NCI-H524 treated with DMSO at 0.1 percent for 48 hours (cell line): ENCODE measurements at places on chromosomes 5 and 9.

GRCh38 chr5:84881737-84882136 is 497.1 kb upstream of the EDIL3 start:
- DNase-seq, result no peak

DNA sequence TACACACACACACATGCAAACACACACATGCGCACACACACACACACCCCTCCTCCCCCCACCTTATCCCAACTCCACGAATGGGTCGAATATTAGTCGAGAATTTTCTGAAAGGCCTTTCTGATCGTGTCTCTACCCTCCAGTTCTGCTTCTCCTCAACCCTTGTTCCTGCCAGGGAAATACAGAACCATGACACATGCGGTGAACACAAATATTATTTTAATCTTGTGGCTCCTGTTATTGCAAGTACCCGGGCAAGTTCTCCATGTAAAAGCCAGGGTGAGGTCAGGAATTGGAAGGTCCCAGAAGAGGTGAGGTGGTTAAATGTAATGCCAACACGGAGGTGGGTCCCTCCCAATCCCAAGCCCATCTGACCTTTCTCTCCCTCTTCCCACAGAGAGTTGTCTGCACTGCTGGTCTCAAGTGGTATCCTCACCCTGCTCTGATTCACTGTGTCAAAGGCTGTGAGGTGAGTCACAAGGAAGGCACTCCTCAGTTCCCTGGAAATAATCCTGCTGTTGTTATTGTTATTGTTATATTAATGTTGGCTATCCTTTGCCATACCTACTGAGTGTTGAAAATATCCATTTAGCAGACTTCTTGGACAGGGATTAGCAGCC is 223.7 kb downstream of the PAPPA start:
- DNase-seq, result no peak

DNA sequence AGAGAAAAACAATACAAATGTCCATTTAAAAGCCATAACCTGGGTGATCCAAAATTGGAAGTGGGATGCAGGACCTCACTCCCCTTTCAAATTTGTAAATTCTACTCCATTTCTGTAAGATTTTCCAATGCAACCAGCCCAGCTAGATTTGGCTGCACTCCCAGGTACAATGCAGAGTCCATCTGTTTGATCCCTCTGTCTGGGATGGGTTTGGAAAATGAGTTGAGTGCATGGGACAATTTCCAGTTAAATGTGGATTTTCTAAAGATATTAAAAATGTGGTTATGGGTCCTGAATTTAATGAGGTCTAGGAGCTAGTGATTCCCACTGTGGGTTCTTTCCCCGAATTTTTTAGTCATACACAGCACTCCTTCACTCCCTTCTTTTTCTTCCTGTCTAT is 104.0 kb upstream of the ATP10B start:
- no peak for DNase-seq

DNA sequence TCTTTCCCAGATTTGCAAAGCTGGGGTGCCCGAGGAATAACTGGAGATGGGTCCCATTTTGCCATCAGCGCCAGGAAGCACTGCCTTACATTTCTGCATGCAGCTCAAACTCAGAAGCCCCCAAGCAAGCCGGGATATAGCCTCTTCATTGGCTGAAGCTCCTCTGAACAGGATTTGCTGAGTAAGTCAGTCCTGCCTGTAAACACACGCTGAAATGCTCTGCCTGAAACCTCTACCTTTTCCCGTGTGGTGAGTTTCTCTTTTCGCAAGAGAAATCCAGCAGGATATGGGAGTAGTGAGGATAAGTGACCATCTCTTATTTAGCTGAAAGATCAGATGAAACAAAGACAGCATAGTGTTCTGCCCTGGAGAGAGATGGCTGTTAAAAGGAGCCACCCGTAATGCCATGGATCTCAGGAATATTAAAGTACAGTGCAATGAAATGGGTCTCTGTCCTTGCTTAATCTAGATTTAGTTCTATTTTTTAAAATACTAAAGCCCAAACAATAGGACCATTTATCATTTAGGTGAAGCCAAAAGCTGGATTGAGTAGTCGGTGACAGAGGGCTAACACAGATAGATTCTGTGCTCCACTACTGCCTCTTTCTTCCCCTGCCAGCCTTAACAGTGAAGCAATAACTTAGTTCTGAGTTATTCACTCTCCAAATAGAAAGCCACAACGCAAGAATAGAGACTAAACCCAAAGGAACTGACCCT is 177.5 kb upstream of the PPP2R2B start:
- DNase-seq, result no peak

- no peak for DNase-seq
These were observed 18.4 kb downstream of the CARD19 start for GRCh38 chr9:93114169-93114983.

GRCh38 chr5:125829349-125829748 is 593.9 kb upstream of the GRAMD2B start:
- no peak for DNase-seq

- no peak for DNase-seq
These were observed 94.0 kb downstream of the PHF2 start for GRCh38 chr9:93670208-93671019.

GRCh38 chr9:35395706-35396101 is 94.2 kb upstream of the RUSC2 start:
- DNase-seq, result no peak

- DNase-seq, result no peak
These were observed 620.3 kb upstream of the WWC1 start for GRCh38 chr5:167671176-167671575.

DNA sequence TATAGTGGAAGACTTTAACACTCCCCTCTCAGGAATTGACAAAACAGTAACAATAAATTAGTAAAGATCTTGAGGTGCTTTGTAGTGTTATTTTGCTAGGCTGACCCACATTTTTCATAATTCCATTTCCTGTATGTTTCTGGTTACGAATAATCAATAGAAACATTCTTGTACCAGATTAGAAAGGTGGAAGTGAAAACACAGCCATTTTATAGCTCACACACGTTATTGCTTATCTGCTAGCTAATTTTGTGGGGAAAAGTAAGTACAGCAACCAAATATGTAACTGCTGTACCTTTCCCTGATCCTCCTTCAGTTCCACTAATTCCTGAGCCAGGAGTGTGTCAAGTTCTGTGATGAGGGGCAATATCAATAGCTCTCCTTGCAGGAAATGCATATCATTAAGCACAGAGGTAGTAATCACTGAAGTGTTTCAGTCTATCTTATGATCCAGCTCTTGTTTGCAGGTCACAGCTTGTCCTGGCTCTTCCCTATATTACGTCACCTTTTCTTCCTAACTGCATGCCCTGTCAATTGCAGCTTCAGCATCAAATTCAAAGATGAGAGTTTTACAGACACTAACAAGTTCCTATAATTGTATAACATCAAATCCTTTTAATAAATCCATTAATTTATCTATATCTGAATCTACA is 59.4 kb downstream of the MINAR2 start:
- DNase-seq, result no peak

GRCh38 chr5:37971483-37972024 is 131.7 kb upstream of the GDNF start:
- DNase-seq, result no peak

GRCh38 chr5:6606884-6607558 is 25.8 kb downstream of the NSUN2 start:
- DNase-seq, result no peak

GRCh38 chr5:39064450-39064849 is 9.7 kb downstream of the RICTOR start:
- DNase-seq, result no peak

DNA sequence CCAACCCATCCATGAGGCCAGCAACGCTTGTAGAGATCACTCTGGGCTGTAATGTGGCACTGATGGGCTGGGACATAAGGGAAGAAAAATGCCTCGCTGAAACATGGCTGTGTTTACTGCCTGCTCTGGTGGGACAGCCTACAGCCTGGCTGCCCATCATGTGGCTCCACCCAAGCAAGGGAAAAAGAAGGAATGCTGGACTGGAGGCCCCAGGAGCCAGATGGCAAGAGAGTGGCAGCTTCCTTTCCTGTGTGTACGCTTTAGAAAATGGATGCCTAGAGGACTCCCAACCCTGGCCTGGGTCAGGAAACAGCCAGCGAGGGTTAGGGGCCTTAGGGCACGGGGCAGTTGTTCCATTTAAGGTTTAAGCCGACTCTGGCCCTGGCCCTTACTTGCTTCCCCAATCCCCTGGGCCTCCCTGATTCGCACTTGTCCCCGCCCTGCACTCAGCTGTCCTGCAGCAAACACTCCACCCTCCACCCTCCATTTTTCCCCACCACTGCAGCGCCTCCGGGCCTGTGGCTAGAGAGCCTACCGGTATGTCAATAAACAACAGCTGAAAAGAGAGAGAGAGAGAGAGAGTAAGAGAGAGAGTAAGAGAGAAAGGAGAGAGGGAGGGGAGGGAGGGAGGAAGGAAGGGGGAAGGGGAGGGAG is 819.4 kb downstream of the SEMA5A start:
- DNase-seq, result no peak

DNA sequence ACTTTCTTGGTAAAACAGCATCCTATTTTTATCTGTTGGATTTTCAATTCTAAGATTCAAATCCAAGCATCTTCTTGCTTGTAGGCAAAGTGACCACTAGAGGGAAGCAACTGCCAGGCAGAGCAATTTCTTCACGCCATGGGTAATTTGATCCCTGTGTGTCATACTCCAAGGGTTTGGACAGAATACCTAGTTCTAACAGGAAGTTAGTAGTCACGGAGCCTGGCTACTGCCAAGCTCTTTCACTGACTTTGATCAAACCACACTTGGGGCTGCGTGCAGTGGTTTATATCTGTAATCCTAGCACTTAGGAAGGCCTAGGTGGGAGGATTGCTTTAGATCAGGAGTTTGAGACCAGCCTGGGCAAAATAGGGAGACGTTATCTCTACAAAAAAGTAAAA is 473.6 kb upstream of the TNC start:
- peak; percentile 69 for DNase-seq

GRCh38 chr9:132587592-132587955 is 5.2 kb downstream of the BARHL1 start:
- no peak for DNase-seq

DNA sequence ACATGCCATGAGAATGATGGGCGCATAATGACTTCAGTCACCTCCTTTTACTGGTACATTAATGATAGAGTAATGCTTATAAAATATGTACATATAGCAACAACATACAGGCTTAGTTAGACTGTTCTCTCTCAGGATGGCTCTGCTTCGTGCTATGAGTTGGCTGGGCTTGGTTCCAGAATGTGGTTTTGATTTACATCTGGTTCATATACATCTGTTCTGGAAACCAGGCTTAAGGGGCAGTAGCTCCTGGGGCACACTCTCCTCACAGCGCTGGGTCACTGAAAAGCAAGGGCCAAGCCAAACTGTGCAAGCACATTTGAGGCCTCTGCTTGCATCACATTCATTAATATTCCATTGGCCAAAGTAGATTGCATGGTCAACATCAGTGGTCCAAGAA is 44.9 kb downstream of the PCSK1 start:
- no peak for DNase-seq

GRCh38 chr5:167008705-167009104 is 1282.7 kb upstream of the WWC1 start:
- DNase-seq, result no peak

- no peak for DNase-seq
These were observed 18.0 kb upstream of the CAPSL start for GRCh38 chr5:35956429-35956828.

DNA sequence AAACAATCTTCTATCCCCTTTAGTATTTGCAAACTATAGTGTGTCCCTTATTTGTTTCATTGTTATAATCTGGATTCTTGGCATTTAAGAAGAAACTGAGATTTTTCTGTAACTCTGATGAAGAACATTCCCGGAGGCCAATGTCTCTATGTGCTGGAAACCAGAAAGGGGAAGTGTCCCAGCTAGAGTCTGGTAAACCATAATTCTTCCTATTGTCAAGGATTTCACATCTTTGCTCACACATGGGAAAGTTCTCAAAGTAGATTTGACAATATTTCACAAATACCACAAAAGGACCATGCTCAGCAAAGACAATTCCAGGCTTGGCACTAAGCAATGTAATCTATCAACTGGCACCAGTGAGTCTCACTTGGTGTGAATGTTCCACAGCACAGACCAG is 146.8 kb downstream of the MUSK start:
- no peak for DNase-seq

GRCh38 chr5:115336201-115336720 is 39.8 kb upstream of the CCDC112 start:
- no peak for DNase-seq

GRCh38 chr9:135610290-135611141 is 28.8 kb downstream of the GLT6D1 start:
- no peak for DNase-seq

- DNase-seq, result no peak
These were observed 139.4 kb downstream of the MACIR start for GRCh38 chr5:103397739-103398581.

- no peak for DNase-seq
These were observed 22.0 kb upstream of the WNK2 start for GRCh38 chr9:93161786-93162562.

- no peak for DNase-seq
These were observed 74.4 kb downstream of the PRRT1B start for GRCh38 chr9:131619680-131620079.

DNA sequence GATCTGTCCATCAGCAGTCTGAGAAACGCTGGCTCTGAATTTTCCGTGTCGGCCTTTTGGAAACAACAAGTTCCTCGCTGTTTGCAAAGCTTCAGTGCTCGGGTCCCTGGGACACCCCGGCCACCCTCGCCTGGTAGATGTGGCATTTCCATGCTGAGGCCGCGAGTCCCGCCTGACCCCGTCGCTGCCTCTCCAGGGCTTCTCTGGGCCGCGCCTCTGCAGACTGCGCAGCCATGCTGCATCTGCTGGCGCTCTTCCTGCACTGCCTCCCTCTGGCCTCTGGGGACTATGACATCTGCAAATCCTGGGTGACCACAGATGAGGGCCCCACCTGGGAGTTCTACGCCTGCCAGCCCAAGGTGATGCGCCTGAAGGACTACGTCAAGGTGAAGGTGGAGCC is 4.7 kb downstream of the NTNG2 start:
- no peak for DNase-seq

DNA sequence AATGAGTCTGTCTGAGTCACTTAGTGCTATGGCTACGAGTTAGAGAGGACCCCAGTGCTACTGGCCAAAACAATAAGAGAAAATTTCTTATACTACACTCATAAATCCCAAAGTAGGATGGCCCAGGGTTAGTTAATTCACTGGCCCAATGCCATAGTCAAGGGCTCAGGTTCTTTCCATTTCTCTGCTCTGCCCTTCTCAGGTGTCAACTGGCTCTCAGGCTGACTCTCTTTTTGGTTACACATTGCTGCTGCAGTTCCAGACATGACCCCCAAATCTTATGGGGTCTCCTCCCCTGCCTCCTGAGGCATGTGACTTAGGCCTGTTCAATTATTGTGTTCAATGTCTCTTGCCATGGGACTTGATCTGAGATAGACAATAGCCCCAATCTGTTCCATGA is 70.4 kb downstream of the ARHGEF37 start:
- DNase-seq, result no peak

- no peak for DNase-seq
These were observed 713.4 kb upstream of the ACO1 start for GRCh38 chr9:31671011-31671410.

GRCh38 chr9:114314881-114315722 is 7.8 kb upstream of the ORM1 start:
- no peak for DNase-seq

DNA sequence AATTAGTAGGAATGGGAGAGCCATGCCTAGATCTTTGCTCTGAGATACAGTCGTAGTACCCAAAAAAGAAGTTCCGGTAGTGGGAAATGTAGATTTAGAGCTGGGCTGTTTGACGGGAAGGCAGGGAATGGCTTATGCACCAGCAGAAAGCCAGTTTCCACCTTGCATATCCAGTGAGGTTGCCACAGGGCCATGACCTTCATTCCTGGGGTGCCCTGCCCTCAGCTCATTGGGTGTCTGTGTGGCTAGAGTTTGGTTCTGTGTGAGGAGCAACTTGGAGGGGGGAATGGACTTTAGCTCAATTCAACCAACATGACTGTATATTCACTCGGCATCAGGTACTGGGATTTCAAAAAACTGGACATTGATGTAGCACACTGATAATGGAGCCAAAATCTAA is 300.1 kb downstream of the MLLT3 start:
- no peak for DNase-seq
